ENCODE measurements at places on chromosomes 2 and 18. TPM values are rescaled to one million over a fixed set of nuclear protein-coding genes. Genes with fewer than 3 reads are reported as not detected.

OR6B2 gene
- total RNA-seq = not detected

- no peak overlapping the region for H3K4me3 ChIP-seq
- no peaks in the 10 kb centered on the region for H3K4me1 ChIP-seq
- H3K27ac ChIP-seq = no peak overlapping the region
- H3K27me3 ChIP-seq = no peaks in the 10 kb centered on the region
These were observed 512.9 kb downstream of the LRRTM4 start for GRCh38 chr2:77009307-77009706.

DNA sequence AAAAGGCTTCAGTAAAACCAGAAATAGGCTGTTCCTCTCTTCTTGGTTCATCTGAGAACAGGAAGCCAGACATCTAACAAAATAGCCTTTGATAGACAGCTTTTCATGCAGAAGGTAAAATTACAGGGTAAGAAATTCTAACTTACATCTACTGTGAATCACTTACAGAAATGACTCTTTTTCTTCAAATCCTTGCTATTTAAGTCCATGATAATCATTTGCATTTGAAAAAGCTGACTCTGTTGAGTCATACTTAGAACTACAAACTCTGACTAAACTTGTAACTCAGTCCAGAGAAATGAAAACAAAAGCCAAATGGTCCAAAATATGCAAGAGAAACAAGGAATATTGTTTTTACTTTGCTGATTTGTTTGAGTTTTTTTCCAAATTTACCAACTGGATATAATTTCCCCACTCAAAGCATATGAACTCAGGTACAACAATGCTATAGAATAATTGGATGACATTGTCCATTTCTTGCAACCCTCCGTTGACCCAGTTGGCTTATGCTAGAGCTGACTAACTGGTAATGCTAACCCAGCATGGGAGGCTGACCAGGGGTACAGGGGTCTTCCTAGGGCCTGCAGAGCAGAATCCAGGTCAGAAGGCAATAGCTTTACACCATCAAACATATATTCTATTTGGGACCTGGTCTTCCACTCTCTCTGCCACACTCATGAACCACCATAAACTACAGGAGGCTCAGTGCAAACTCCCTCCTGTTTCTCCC lies 18.8 kb upstream of the MREG start:
- H3K4me3 ChIP-seq = no peak overlapping the region
- no peaks in the 10 kb centered on the region for H3K36me3 ChIP-seq
- no peaks in the 10 kb centered on the region for H3K27me3 ChIP-seq
- H3K27ac ChIP-seq = no peak overlapping the region
- no peaks in the 10 kb centered on the region for H3K4me1 ChIP-seq

DNA sequence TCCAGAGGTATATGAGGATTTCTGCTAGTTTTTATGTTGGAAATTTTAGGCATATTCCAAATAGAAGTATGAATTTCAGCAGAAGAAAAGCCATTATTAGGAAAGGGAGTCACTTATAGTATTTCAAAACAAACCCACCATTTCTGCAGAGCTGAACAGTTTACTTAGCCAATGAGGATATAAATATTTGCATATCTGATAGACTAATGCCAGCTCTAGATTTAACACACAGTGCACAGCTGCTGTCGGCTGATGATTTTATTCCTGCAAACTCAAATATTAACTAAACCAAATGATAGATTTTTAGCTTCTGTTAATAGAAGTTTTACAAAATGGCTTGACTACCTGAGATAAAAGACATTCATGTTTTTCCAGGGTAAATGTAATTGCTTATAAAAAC lies 375.8 kb upstream of the FANCL start:
- no peaks in the 10 kb centered on the region for H3K4me1 ChIP-seq
- H3K27ac ChIP-seq = no peak overlapping the region
- H3K4me3 ChIP-seq = no peak overlapping the region
- DNase-seq = no peak
- no peaks in the 10 kb centered on the region for H3K27me3 ChIP-seq
- no peaks in the 10 kb centered on the region for H3K36me3 ChIP-seq

GRCh38 chr2:222754324-222754930 lies 83.0 kb downstream of the MOGAT1 start:
- DNase-seq = no peak
- no peaks in the 10 kb centered on the region for H3K27me3 ChIP-seq
- no peak overlapping the region for H3K4me3 ChIP-seq
- no peak overlapping the region for H3K27ac ChIP-seq
- H3K4me1 ChIP-seq = no peaks in the 10 kb centered on the region
- no peaks in the 10 kb centered on the region for H3K36me3 ChIP-seq

GALNT5 gene
- 0.07 TPM for total RNA-seq

DNA sequence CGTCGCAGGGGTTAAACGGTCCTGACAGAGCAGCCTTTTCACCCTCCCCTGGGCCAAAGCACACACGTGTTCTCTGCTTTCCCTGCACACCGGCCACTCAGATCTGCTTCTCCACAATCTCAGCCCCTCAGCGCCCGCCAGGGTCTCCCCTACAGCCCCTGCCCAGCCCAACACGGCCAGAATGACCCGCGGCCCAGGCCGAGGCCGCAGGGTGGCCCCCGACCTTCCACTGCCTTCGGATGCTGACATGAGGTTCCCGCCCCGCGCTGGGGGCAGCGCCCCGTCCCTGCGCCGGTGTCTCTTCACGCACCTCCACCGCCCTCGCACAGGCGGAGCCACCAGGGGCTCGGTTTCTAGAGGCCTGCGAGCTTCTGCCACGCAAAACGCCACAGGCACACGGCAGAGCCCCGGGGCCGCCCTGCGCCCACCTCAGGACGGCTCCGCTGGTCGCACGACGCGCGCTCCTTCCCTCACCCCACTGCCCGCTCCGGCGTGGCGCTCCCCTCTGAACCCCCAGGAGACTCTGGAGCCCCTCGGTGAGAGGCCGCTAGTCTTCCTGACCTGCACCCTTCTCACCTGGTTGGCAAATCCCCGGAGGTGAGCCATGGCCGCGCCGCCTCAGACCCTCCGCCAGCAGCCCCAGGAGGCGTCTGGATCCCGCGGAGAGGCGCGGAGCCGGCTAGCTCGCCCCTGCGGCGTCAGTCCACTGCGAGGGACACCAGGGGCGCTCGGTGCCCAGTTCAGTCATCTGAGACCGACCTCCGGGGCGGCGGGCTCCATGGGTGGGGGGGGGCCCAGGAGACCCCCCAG lies 749 bp downstream of the STK25 start:
- H3K27me3 ChIP-seq = no peaks in the 10 kb centered on the region
- H3K36me3 ChIP-seq = no peaks in the 10 kb centered on the region
- H3K4me3 ChIP-seq = no peak overlapping the region
- H3K27ac ChIP-seq = peak overlapping the region; percentile 89
- H3K4me1 ChIP-seq = peaks cover 28% of the 10 kb centered on the region

Data from adrenal gland (tissue), 19 donors.